Stimulated activated CD4-positive, alpha-beta T cell treated with anti-CD3 and anti-CD28 coated beads, Interleukin-4, amount 100 ng/mL, for 1 hour (primary cell): ENCODE measurements at places on chromosomes 3 and 15.
A peak's percentile ranks its signal among the peaks of the same experiment; 100 is the strongest.

- DNase-seq: peak; percentile 68
Measured at GRCh38 chr15:31263751-31264558, 62.7 kb upstream of the KLF13 start.

DNA sequence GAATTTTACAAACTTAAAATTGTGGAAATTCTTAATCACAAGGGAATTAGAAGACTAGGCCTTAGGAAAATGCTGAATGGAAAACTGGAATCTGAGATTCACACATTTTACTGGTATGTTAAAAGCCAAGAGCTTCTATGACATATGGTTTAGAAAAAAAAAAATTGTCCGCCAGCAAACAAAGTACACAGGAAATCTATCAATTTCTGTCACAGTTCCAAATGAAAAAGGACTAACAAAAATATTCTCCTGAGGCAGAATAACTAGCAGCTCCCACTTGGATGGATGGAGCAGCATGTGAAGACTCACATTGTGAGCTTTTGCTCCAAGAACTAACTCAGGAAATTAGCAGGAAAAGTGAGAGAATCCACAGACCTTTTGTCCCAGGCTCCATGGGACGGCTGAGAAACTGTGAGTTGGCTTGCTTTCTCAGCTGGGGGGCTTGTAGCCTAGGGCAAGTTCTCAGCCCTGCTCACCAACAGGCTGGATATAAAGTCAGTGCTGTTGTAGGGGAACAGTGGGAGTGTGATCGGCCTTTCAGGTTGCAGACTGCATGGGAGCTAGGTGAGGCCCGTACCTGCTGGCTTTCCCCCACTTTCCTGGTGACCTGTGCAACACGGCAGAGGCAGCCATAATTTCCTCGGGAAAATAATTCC, 731.1 kb upstream of the SGO1 start:
- DNase-seq: no peak

- no peak for DNase-seq
Measured at GRCh38 chr3:194082743-194083636, 53.0 kb upstream of the HES1 start.

- no peak for DNase-seq
Measured at GRCh38 chr3:116176974-116177555, 268.2 kb downstream of the LSAMP start.

- DNase-seq: no peak
Measured at GRCh38 chr3:106957029-106957428, 420.2 kb upstream of the CCDC54 start.

GRCh38 chr3:151008699-151009098, 36.2 kb upstream of the CLRN1 start:
- DNase-seq: no peak

GRCh38 chr3:54427941-54428871, 305.9 kb downstream of the CACNA2D3 start:
- DNase-seq: peak; percentile 2

DNA sequence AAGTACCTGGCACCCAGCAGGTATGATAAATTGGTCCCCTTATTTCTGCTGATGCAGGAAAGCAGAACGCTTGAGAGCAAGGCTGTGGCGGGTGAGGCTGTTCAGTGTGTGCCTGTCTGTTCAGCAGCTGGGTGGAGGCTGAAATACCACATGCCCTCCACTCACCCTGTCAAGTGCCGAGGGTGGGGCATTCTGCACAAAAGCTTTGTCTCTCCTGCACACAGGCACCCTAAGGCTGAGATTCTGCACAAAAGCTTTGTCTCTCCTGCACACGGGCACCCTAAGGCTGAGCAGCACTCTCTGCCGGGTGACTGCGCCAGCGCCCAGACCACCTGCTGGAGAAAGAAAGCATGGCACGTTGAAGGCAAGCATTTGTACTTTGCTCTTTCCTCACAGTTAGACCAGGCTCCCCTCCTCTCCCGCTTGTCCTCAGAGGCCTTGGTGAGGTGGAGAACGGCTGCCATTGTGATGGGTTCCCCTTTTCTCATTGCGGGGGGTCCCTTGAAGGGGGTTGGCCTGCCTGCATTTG, 97.5 kb downstream of the BDH1 start:
- peak; percentile 31 for DNase-seq

DNA sequence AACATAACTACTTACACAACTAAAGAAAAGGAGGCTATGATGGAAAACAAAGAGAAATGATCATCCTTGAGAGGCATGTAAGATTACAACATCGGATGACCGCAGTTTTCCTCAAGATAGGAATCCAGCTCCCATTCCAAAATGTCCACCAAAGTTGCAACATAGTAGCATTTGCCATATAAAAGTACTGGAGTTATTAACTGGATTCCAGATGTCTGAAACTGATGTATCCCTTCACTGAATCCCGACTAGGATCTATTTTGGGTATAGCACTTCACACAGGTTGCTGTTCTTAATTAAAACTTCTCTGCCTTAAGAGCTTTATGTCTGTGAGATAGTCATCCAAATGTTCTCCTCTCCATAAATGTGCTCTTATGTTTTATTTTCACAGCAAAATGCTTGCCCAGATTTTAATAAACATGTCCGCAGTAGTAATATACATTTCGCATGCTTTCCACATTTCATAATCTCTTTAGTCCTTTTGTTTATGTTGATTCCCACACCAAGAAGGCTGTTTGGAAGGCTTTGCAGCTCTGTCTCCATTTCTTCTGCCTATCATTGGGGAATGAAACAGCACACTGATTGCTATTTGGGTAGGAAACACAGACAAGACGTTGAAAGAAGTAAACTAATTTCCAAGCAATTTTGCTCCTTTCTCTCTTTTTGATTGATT, 716.5 kb upstream of the CFAP20DC start:
- DNase-seq: no peak

- DNase-seq: no peak
Measured at GRCh38 chr3:4336850-4337546, 33.8 kb downstream of the SETMAR start.

- no peak for DNase-seq
Measured at GRCh38 chr3:18892047-18892446, 256.3 kb upstream of the KCNH8 start.

DNA sequence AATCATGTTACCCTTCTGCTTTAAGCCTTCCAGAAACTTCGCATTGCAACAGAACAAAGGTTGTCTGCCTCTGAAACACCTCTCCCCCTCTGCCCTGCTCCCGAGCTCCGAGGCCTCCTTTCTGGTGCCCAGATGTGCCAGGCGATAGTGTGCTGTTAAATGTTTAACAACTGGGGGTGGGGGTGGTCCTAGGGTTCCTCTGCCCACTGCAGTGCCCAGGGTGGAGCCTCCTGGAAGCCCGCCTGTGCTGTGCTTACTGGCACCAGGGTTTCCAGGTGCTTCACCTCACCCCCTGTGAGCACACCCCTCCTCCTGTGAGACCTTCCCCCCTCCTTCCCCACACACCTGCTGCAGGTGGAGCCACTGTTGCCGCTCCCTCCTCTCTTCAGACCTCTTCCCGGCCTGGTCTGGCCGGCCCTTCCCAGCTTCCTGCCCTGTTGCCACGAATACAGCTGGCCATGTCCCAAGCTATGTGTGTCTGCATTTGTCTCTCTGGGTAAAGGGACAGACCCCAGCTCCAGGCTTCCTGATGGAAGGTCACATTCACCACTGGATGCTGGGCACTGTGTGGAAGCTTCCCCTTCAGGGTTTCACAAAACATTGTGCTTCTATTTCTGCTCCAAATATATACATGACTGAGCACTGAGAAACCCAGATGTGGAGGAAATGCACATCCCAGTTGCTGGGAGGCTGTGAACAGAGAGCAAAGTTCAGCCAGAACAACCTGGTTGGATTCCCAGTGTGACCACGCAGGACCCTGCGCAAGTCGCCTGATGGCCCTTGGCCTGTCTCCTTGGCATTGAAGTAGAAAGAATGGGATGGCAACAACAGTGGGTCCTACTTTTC, 37.2 kb downstream of the MGLL start:
- no peak for DNase-seq

GRCh38 chr15:45458746-45459403, 63.7 kb downstream of the SLC30A4 start:
- DNase-seq: peak; percentile 73

- no peak for DNase-seq
Measured at GRCh38 chr3:134601539-134602439, 49.0 kb downstream of the KY start.

GRCh38 chr3:183698318-183698751, 738 bp downstream of the YEATS2 start:
- DNase-seq: peak; percentile 22

- DNase-seq: no peak
Measured at GRCh38 chr3:41794748-41795589, 166.9 kb downstream of the ULK4 start.

DNA sequence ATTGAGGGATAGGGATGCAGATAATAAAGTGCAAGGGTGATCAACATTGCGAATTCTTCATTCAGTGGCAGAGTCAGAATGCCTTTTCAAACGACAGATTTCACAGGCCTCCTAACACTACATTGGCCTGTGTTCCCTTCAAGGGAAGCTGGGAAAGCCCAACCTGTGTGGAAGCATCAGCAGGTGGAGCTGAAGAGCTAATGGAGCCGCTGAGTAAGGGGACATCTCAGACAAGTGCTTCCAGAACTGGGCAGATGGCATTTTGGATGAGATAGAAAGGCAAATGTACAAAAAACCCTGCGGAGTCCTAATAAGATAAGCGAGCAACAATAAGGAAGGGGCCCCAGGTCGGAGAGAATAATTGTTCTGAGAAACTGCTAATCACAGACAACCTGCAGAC, 8.5 kb upstream of the SLC24A5 start:
- DNase-seq: no peak

GRCh38 chr3:184563941-184564684, 2.5 kb downstream of the EPHB3 start:
- no peak for DNase-seq

DNA sequence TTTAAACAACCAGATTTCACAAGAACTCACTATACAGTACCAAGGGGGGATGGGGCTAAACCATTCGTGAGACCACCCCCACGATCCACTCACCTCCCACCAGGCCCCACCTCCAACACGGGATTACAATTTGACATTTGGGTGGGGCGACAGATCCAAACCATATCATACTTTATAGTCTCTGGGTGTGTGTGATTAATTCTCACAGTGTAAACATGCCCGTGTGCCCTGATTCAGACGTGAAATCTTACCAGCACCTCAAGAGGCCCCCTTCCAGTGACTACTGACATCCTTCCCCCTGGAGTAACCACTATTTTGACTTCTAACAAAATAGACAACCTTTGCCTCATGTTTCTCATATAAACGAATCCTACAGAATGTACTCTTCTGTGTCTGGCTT, 5.0 kb upstream of the PDIA5 start:
- DNase-seq: no peak

DNA sequence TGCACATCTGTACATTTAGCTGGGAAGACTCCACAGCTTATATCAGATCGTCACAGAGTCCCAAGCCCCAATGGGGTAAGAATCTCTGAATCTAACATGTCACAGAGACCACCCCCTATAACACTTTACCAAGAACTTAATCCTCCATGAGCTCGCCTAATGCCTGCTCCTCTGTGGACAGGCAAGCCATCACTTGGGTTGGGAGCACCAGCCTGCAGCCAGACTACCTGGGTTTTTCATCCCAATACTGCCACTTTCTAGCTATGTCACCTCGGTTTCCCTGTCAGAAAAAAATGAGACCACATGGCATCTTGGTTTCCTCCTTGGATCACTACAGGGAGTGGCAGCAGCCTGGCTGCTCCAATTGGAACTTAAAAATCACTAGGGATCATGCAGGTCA, 277.9 kb upstream of the TLE3 start:
- no peak for DNase-seq

DNA sequence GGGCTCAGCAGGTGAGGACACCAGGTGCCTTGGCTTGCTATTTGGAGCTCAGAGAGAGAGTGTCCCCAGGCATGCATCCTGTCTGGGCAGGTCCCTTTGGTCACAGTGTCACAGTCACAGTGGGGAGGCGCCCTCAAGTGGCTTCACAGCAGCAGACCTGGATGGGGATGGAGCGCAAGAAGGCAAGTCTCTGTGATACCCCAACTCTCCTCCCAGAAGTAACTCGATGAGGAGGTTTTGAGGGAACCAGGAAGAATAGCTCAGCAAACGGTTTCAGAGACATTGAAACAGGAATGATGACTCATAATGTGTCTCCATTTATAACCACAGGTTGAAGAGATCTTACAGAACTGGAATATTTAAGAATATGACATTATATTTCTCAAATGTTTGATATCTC, 66.5 kb upstream of the SH3GL3 start:
- peak; percentile 4 for DNase-seq

DNA sequence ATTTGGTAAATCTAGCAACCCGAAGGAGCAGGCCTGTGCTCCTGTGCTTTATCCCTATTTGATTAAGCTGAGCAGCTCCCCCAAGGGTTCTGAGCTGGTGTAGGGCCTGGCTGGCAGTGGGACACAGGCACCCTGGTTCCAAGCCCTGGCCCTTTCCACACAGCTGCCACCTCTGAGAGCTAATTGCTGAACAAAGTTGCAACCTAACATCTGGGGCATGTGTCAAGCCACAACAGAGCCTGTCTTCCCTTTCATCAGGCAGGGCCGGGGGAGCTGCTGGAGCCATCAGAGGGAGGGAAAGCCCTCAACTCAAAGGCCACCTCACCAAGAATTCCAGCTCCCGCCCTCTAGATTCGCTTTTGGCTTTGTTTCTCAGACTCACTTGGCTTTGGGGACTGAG, 17.1 kb upstream of the MRPS22 start:
- no peak for DNase-seq

DNA sequence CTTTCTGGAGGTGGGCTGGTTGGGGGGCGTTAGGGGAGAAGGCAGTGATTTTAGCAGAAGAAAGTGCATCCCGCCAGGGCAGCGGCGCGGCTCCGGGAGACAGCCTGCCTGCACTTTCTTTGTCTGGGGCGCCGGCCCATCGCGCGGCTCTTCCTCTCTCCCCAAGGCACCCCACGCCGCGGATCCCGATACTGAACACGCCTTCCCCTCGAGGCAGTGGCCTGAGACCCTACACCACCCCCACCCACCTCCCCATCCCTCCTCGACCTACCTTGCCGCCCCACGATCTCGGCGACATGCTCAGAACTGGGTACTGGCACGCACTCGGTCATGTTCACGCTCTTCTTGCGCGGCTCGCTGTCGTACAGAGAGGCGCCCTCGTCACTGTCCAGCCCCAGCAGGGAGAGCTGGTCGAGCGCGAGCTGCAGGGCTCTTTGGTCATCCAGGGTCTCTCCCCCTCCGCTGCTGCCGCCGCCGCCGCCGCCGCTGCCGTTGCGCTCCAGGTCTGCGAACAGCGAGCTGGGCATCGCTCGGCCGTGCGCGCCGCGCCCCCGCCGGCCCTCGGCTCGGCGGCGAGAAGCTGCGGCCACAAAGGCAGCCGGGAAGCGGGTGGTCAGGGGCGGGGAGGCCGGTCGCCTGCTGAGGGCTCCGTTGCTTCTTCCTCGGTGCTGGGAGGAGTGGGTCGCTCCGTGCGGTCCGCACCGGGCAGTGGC, 483 bp downstream of the MEX3B start:
- peak; percentile 25 for DNase-seq

DNA sequence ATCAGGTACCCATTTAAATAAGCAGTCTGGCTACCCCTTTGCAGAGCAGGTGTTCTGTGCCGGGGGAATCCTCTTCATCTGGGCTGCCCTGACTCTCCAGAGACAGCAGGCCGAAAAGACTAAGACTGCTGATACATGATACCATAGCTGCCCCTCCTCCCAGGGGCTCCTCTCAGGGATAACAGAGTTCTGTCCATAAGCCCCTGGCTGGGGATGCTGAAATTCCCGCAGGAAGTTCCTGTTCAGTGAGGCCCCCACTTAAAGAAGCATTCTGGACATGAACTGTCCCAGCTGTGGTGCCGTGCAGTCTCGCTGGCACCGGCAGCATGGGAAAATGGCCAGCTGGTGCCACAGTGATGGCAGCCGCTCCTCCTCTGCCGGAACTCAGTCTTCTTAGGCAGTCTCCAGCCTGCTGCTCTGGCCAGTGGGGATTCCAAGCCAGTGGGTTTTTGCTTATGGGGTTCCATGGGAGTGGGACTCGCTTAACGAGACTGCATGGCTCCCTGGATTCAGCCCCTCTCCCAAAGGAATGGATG, 1026.2 kb downstream of the NAALADL2 start:
- DNase-seq: no peak
